Fibroblast of the aortic adventitia (primary cell): ENCODE measurements at places on chromosomes 13 and 19. TPM values are rescaled to one million over a fixed set of nuclear protein-coding genes. Genes with fewer than 3 reads are reported as not detected.

DNA sequence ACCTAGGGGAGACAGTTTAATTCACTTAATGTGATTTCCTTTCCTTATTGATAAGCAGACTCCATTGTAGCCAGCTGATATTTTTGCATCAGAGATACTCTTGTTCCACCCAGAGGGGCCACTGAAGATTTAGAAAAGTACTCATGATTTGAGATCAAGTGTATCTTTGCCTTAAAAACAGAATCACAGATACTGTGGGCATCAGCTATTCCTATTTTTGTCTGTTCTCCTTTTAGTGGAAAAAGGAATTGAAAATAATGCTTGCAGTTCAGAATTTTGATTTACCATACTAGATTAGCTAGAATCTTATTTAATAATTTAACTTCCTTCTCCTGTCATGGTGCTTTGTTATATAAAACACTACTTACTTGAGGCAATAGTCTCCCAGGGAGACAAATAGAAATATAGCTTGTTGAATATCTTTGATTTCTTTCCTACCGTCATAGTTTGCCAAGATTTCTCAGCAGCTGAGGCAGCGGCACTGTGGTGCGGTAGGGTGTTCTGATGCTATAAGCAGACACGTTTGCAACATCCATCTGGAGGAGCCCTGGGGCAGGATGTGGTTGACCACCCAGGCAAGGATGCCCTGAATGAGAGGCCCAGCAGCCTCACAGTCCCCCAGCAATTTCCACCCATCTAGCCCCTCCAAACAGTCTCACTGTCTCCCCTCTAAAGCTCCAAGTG lies 47.0 kb upstream of the RAP2A start:
- DNase-seq: no peak

- peak; percentile 82 for DNase-seq
Measured at GRCh38 chr19:42254850-42255765, at the start of gene ERF. ERF (minus strand) TSS chr19:42255128; CDS start chr19:42254999, 129 bp downstream.

DNA sequence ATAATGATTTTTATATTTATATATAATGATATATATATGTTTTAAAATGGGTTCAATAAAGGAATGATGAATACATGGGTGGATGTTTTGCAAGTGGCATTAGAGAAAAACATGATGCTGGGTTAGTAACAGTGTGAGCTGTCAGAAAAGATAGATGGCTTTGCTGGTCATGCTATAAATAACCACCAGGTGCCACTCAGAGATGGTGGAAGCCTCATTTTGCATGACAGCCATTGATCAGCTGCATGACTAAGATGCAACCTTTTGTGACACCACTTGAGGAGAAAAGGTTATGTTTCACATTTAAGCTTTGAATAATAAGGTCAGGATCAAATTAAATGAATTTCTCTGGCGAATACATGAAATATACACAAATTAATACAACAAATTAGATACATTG lies 737.7 kb downstream of the PCDH9 start:
- no peak for DNase-seq

GRCh38 chr13:87536899-87537298 lies 134.3 kb upstream of the SLITRK5 start:
- no peak for DNase-seq

Gene HSH2D
- total RNA-seq: not detected in 2 replicates

DNA sequence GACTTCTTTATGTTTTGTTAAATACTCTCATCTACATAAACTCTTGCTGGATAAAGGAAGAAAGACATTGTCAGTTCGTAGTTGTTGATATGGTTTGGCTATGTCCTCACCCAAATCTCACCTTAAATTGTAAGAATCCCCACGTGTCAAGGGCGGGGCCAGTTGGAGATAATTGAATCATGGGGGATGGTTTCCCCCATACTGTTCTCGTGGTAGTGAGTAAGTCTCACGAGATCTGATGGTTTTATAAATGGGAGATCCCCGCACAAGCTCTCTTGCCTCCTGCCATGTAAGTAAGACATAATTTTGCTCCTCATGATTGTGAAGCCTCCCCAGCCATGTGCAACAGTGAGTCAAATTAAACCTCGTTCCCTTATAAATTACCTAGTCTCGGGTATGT lies 3.6 kb downstream of the ADGRE1 start:
- DNase-seq: no peak

DNA sequence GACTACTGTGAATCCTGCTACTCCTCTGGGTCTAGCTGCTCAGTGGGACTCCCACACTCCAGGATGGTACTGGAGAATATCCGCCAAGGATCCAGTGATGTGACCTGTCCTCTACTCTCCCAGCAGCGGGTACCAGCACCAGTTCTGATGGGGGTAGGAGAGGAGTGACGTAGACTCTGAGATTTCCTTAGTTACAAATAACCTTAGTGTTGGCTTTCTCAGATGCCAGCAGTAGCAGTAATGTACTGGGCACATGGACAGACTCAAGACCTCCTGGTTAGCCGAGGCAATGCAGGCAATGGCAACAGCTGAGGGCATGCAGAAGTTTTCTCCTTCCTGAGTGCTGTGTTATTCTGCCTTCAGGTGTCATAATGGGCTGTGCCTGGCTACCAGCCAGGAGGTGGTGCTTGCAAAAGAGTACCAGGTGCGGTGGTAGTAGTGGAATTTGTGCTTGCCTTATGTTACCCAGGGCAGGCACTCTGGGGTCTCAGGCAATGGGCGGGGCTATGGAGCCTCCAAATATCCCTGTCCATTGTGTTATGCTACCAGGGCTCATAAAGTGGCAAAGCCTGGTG lies 105.3 kb upstream of the KLF5 start:
- DNase-seq: no peak

Gene GRIN3B
- total RNA-seq: 0.45 and 0.74 TPM in 2 replicates

GRCh38 chr19:6697291-6697690 lies 23.2 kb downstream of the C3 start:
- DNase-seq: no peak

Gene CYSLTR2
- not detected in 2 replicates for total RNA-seq

GRCh38 chr13:48478391-48478790 lies 54.5 kb downstream of the RCBTB2 start:
- peak; percentile 6 for DNase-seq

DNA sequence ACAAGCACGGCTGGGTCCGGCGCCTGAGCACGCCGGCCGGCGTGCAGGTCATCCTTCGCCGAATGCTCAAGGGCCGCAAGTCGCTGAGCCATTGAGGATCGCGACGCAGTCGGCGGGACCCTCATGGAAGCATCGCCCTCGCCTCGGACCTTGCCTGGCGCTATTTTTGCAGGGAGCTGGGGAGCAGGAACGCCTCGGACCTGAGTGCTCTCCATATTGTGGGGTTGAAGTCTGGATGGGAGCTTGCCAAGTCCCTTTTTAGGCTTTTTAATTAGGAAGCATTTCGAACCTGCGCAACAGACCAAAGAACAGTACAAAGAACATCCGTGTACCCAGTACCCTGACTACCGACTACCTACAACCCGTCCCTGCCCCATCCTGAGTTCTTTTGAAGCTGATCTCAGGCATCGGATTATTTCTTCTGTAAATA lies 628 bp downstream of the MRPL34 start:
- DNase-seq: no peak
